ENCODE measurements at places on chromosomes 12 and 14.

DNA sequence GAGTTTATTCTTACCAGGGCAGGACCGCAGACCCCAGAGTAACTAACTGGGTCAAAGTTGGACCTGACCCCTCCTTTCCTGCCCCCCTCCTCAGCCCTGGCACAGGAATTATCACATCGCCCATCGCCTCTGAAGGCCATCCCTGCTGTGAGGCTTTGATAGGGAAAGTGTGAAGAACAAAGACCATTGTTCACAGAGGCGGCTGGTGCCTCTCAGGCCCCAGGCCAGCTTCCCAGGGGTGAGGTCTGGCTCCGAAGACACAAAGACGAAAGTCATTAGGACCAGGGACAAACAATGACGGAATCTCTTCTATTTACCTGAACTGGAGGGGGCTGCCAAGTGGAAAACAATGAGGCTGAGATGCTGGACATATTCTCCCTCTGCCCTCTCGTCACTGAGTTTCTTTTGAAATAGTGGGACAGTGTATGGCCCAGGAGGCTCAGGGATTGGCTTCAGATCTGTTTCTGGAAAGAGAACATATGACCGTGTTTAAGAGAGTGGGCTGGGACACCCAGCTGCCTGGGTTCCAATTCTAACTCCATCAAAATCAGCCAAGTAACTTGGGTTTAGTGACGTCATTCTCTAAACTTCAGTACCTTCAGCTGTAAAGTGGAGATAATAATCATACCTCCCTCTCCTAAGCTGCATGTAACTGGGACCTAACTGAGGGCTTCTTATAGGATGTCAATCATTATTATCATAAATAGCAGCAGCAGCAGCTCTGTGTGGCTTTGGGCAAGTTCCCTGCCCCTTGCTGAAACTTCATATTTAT lies 769.4 kb downstream of the MED13L start:
- no peak for DNase-seq

DNA sequence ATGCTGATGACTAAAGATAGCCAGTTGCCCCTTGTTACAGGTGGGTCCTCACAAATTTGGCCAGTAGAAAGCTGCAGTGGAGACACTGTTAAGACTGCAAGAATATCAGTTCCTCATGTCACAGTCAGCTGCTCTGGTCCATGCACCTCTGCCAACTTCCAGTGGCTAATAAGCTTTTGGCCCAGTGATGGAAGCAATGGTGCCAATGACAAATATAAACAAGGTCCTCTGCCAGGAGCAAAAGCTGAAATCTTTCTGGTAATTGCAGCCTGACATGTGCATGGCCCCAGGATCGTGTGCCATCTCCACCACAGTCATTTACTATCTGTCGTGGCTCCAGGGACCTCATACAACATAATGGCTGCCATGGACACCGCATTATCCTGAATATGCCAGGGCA lies 85.4 kb upstream of the TMEM260 start:
- no peak for DNase-seq

GRCh38 chr12:109170324-109170723 lies 53.9 kb downstream of the ACACB start:
- no peak for DNase-seq

- no peak for DNase-seq
Measured at GRCh38 chr14:34453226-34453625, 8.8 kb downstream of the SPTSSA start.

DNA sequence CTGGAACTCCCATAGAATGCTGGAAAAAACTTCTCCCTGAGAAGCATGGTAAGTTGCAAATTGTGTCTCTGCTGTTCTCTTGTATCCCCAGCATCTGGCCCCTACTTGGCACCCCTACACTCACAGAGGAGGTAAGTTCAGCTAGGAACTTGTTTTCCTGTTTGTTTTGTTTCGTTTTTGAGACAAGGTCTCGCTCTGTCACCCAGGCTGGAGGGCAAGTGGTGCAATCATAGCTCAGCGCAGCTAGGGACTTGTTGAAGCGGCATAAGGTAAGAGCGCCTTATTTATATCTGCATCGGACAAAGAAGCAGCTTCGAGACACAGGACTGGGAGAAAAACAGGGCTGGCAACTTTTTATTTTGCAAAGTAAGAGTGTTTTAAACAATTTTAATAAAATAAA lies 18.5 kb upstream of the ANO2 start:
- DNase-seq: no peak

DNA sequence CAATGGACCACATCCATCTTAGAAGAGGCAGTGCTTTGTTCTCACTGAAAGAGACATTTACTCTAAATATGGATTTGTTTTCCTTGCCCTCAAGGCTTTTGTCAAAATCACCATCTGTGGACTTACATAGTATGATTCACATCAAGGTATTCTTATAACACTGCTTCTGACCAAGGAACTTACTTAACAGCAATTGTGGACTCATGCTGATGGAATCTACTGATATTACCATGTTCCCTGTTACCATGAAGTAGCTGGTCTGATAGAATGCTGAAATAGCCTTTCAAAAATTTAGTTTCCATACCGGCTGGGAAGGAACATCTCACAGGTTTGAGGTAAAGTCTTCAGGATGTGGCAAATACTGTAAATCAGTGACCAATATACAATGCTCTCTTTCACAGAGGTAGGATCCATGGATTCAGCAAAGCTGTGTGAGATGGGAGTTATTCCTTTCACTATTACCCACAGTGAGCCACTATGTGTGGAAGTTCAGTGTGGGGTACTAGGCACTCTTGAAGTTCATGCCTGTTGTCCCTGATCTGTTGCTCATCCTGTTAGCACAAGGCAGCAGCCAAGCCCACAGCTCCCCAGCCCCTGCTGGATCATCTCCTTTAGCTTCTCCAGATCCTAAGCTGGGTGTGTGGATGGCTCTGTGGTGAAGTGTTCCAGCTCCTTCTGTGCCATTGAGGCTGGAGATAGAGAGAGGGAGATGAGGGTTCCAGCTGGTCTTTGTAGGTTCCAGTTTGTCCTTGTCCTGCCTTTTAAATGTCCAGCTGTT lies 126.4 kb downstream of the ATP23 start:
- DNase-seq: no peak

DNA sequence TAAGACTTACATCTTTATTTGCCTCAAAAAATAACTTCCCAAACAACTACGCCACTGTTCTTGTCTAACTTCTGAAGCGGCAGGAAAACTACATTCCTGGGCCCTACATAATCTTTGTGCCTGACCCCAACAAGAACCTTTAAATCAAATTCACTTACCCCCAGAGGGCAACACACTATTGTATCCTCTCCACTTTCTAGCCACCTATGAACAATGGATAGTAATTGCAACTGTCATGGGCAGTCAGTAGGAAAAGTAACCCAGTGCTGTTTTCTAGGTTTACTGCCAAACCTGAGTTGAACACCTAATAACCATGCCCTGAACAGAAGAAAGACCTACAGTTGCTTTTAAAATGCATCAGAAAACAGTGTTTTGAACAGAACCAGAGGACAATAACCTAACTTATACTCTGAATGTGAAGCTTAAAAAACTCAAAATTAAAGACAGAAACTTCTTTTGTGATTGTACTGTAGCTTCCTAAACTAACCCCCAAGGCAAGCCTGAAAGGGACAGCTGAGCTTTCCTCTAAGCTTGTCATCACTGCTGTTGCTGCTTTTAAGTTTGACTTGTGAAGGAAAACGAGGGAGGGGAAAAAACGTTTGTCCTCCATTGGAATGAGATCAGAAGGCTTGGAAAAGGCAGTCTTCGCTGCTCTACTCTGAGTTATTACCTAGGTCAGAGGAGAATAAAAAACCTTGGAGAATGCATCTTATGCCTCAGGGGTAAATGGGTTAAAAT lies 195.7 kb downstream of the SOX5 start:
- DNase-seq: no peak

- DNase-seq: no peak
Measured at GRCh38 chr12:47020211-47020821, 59.1 kb upstream of the PCED1B start.

GRCh38 chr12:123958462-123958861 lies 14.2 kb downstream of the CCDC92 start:
- no peak for DNase-seq

DNA sequence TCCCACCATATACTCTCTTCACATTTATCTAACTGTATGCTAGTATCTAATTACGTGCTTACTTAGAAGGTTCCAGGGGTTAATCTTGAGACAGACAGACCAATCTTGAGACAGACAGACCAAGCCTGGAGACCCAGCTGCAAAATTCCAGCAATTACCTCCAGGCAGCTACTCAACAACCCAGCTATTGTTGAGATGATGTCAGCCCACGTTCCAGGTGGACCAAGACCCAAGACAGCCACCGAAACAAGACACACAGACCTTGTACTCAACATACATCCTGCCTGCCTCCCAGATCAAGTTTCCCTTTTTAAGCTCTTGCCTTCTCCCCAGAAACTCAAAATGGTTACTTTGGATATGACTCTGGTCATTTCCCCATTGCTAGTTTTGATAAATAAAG lies 64.9 kb upstream of the VASH1 start:
- no peak for DNase-seq

DNA sequence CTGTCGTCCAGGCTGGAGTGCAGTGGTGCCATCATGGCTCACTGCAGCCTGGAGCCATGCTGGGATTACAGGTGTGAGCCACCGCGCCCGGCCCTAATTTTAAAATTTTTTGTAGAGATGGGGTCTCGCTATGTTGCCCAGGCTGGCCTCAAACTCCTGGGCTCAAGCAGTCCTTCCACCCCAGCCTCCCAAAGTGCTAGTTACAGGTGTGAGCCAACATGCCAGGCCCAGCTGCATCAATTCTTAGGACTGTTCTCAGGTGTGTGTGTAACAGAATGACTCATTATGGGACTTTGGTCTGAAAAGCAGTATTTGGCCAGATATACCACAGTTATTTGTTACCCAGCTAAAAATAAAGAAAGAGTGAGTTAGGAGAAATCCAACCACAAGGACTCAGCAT lies 17.4 kb downstream of the LETMD1 start:
- DNase-seq: no peak

DNA sequence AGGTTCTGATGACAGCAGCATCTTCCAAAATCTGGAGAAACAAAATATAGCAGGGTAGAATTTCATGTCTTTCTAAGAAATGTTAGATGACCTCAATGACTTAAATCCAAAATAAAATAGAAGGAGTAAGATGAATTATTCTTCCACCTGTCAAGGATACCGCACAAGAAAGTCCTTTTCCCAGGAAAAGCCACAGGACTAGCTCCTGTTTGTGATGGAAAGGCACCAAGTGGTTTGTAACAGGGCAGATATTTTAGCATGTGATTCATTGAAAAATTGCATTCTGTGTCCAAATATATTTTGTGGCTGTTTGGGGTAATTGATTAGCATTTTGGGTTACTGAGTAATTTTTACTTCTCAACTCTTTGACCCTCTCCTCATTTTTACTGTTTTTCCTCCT lies 2.7 kb downstream of the CD163L1 start:
- DNase-seq: no peak

DNA sequence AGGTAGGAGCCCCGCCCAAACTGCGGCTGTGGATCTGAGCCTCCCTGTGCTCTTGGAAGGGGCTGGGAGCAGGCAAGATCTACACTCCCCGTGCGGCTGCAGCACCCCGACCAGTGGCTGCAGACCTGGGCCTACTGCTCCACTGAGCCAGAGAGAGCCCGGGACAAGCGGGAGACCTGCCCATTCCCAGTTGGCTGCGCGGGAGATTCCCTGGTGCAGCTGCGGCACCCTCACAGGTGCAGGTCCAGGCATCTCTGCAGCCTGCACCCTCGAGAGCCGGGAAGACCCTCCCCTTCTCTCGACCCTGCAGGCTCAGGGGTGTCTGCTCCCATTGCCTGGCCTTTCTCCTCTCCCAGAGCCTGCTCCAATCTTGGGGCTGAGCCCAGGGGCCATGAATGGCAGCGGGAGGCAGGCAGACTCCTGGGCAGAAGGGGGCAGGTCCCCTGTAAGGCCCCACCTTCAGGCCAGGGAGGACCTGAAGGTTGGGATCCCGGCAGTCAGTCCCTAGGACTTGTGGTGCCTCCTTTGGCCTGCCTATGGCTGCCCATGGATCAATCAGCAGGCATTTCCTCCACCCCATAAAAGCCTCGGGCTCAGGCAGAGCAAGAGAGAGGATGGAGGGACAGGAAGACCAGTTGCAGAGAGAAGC lies 8.8 kb upstream of the A2M start:
- DNase-seq: no peak

DNA sequence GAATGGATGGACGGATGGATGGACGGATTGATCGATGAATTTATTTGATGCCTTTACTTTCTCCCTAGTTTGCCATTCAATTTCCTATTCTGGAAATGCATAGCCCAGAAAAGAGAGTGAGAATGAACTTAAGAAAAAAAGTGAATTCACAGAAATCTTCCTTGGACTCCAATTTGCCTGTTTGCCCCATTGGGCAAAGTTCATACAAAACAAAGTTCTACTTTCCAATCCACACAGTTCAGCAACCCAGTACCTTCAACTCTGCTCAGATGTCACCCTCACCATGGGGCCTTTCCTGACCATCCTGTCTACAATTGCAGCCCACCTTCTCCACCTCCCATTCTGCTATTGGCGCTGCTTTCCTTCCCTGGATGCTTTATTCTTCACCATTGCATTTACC lies 8.2 kb upstream of the NUAK1 start:
- DNase-seq: no peak

- no peak for DNase-seq
Measured at GRCh38 chr12:105378911-105379310, 48.4 kb downstream of the C12orf75 start.

DNA sequence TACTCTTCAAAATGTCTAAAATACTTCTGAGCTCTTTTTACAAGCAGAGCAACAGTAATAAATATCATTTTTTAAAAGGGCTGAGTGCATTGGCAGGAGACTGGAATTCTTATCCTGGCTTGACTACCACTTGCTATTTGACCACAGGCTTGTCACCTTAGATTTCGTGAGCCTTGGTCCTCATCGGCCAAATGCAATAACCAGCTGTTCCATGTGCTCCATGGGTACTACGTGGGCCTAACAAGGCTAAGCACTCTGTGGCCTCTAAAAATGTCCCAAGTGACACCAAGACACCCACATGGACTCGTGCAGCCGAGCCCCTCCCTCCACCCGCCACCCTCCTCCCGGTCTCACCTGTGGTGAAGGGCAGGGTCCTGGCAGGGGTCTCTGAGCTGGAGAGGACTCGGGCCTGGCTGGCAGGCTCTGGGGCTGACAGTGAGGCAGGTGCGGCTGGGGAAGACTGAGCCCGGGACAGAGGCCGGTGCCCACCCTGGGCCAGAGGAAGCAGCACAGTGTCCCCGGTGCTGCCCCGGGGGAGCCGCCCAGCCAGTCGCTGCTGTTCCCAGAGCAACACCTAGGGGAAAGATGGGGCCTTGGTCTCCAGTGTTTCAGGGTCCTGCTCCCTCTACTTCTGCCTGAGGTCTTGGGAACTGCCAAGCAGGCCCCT lies 20.1 kb downstream of the SLC48A1 start:
- DNase-seq: no peak

- DNase-seq: no peak
Measured at GRCh38 chr14:65169351-65169750, 67.0 kb upstream of the MAX start.

GRCh38 chr14:23300687-23301223 lies 1.9 kb downstream of the PPP1R3E start:
- no peak for DNase-seq

- no peak for DNase-seq
Measured at GRCh38 chr12:57889500-57889989, 43.0 kb upstream of the CTDSP2 start.

- DNase-seq: no peak
Measured at GRCh38 chr12:116067892-116068291, 209.6 kb downstream of the MED13L start.

- no peak for DNase-seq
Measured at GRCh38 chr12:67382241-67382871, 113.2 kb downstream of the CAND1 start.

- no peak for DNase-seq
Measured at GRCh38 chr12:65330331-65330730, 51.8 kb downstream of the MSRB3 start.

All from stimulated activated CD8-positive, alpha-beta memory T cell treated with anti-CD3 and anti-CD28 coated beads, Interleukin-15, amount 100 ng/mL, for 1 hour (primary cell).